ENCODE measurements at places on chromosomes 2 and 18.

- DNase-seq: no peak
Observed at GRCh38 chr2:52919673-52920072, 847.9 kb upstream of the CHAC2 start.

DNA sequence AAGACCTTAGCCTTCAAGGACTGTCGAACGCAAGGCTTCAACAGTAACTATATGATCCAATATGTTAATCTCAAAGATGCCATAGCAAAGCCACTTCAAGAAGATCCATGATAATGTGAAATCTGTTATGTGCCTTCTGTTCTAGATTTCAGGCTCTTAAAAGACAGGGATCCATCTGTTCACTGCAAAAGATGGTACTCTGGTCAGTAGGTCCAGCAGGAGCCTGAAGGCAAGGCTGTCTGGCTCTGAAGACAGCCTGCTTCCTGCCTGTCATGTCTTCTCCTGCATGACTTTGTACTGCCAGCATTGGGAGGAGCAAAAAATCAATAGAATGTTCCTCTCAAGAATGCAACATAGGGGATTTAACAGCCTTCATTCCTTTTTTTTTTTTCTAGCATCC, 270.8 kb upstream of the PARD3B start:
- DNase-seq: no peak

DNA sequence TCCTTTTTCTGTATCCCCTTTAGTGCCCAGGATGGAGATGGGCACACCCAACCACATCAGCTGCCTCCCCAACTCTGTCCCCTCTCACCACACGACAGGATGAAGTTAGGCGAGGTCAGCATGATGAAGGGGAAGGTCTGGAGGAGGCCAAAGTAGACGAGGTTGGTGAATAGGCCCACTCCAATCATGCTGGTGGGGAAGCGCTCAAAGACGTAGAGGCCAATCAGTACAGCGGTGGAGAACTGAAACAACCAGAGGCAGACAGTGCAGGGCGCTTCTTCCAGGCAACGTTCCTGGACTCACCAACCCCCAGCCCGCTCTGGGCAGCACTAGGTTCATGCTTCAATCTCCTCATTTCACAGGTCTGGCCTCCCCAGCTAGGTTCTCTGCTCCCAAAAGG, 2.9 kb downstream of the TEX261 start:
- no peak for DNase-seq

- DNase-seq: no peak
Observed at GRCh38 chr2:144242311-144242710, 277.6 kb downstream of the ZEB2 start.

DNA sequence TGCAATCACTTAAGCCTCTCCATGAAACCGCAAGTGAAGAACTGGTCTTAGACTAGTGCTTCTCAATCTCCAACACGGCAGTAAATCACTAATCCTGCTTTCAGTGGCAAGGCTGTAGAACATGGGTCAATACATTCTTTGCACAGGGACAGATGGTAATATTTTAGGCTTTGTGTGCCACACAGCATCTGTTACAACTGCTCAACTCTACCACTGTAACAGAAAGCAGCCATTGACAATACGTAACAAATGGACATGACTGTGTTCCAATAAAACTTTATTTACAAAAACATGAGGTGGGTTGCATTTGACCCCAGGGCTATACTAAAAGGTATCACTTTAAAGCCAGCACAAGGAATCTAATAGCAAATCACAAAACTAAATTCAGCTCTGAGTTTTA, 51.1 kb downstream of the RNF152 start:
- DNase-seq: no peak

- DNase-seq: no peak
Observed at GRCh38 chr18:25349926-25350487, 2.0 kb downstream of the ZNF521 start.

- DNase-seq: no peak
Observed at GRCh38 chr18:44054514-44054913, 626.2 kb upstream of the SETBP1 start.

GRCh38 chr18:49177071-49177470, 226.3 kb upstream of the SMAD7 start:
- no peak for DNase-seq

DNA sequence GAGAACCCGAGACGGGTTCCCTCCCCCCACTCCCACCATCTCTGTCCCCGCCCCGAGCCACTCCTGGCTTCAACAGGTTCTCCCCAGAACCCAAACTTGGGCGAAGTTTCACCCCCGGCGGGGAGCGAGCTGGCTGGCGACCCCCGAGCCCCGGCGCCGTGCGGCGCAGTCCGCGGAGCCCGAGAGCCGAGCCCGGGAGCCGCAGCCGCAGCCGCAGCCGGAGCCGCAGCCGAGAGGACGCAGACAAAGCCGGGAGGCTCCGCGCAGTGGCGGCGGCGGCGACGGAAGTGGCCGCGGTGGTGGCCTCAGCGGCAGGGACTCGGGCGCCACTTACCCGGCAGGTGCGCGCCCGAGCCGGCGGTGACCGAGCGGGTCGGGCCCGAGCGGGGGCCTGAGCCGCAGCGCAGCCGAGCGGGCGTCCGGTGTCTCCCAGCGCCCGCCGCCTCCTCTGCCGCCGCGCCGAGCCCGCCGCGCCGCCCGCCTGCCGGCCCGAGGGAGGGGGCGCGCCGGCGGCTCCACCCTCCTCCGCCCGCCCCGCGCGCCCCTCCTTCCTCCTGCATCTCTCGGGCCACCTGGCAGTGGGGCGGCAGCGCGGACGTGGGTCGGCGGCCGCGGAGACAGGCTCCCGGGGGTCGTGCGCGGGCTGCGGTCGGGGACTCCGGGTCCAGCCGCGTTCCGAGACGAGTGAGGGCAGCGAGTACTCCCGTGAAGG, at the start of gene ECEL1:
Gene ECEL1 (minus strand): TSS at position 450 of the 712 bp plus-strand sequence. CDS start 1,181 bp downstream, outside the sequence.
- no peak for DNase-seq

DNA sequence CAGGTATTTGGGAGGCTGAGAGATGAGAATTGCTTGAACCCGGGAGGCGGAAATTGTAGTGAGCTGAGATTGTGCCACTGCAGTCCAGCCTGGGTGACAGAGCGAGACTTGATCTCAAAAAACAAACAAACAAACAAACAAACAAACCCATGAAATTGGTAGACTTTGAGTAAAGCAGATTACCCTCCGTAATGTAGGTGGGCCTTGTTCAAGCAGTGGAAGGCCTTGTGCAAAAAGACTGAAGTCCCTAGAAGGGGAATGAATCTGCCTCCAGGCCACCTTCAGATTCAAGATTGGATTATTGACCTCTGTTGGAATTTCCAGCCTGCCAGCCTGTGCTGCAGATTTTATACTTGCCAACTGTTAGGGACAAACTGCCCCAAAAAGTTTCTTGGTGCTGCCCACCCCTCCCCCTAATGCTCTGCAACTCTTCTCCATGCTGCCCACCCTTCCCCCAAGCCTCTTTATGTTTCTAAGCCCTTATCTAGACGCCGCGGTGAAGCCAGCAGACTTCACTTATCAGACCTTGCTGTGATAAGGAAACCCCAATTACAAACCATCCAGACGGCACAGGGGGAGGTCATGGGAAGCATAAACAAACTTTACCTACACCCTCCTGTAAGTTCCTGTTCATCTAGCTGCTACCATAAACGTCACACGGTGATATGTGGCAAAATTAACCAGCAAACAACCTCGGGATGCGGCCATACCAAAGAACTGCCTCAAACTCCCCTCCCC, 17.0 kb downstream of the CYP27A1 start:
- no peak for DNase-seq

- no peak for DNase-seq
Observed at GRCh38 chr2:16682431-16683118, 16.9 kb upstream of the CYRIA start.

GRCh38 chr2:218319813-218320365, 27.6 kb upstream of the TMBIM1 start:
- no peak for DNase-seq

- no peak for DNase-seq
Observed at GRCh38 chr2:67879586-67880290, 183.1 kb downstream of the C1D start.

DNA sequence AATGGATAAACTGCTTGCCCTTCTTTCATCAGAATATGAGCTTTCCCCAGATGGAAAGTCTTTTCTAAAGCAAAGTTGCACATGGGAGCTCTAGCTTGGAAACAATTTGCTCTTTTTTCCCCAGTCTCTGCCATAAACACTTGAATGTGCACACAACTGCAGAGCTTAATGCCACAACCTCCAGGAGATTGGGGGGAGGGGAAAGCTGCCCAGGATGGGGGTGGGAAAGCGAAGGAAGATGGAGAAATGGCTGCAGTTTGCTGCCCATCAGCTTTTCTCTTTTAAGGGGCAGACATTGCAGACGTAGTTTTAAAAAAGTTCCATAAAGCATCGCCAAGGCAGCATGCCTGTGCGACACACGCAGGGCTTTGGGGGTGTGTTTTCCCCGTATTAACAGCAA, 1.5 kb downstream of the ACKR3 start:
- DNase-seq: no peak

- no peak for DNase-seq
Observed at GRCh38 chr18:79664525-79665125, 15.0 kb upstream of the CTDP1 start.

Data from activated T-helper 1 cell treated with anti-CD3 and anti-CD28 coated beads, Interleukin-2, amount 50 U/mL, for 16 hours (primary cell).